ENCODE measurements at places on chromosomes 7 and 10.

- no peak for DNase-seq
Measured at GRCh38 chr10:3069876-3070275, 2.5 kb downstream of the PFKP start.

GRCh38 chr7:41579961-41580935 lies 122.6 kb downstream of the INHBA start:
- DNase-seq: no peak

DNA sequence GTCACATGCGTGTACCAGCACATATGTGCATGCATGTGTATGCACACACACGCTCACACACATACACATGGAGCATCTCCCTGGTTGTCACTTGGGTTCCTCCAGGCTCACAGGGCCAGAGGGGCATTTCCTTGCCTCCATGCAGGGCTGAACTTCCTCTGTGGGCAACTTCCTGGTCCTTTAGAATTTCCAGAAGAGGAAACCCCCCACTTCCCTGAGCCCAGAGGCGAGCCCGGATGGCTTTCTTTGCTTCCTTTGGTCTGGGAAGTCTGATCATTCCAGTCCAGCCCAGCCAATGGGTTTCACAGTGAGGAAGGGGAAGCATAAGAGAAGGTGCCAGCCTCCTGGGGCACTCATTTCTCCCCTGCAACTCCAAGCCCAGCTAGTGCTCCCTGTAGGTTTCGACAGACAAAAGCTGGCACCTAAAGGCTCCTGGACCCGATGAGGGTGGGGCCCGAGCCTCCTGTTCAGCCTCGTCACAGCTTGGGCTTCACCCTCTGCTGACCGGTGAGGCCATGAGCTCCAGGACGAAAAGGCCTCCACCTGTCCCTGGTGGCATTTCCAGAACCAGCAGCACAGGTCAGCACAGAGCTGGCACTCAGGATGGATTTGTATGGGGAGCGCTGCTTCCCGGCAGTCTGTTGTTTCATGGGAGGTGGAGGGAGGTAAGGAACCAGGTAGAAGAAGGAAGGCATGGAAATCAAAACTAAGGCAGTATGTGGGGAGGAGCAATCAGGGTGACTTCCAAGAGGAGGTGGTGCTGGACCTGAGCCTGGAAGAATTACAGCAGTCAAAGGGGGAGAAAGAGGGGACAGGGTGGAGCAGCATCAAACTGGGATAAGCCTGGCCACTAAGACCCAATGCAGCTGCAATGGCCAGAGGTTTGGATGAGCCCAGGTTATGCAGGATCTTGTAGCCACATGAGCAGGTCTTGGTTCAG lies 23.7 kb downstream of the BTBD16 start:
- DNase-seq: no peak

DNA sequence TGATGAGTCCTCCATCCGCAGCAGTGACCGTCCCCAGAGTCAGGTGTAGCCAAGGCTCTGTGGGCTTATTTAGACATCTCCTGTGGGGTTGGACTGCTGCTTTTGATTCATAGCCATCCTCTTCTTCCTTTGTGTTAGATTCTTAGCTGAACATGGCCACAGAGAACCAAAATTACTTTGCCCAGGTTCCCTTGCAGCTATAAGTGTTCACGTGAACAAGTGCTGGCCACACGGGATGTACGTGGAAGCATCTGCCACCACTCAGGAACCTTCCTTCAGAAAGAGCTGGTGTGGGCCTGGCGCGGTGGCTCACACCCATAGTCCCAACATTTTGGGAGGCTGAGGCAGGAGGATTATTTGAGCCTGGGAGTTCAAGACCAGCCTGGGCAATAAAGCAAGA lies 49.1 kb downstream of the TMEM209 start:
- DNase-seq: no peak

DNA sequence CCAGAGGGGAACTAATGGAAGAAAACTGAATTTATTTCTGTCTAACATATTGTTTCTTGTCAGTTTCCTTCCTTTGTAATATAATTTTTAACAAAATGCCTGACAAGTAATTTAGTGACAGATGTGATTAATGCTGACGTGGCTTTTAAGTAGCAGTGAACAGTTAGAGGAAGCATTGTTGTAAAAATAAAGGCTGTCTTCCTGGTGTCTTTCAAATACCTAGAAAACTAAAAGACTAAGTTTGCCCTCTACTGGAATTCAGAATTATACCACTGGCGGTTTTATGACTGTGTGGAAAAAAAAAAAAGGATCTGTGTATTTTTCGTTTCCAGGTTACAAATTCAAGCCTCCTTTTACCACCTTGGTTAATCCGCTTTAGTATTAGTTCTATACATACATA lies 217.1 kb upstream of the DPP6 start:
- no peak for DNase-seq

- DNase-seq: no peak
Measured at GRCh38 chr10:13272164-13272571, 27.7 kb downstream of the PHYH start.

DNA sequence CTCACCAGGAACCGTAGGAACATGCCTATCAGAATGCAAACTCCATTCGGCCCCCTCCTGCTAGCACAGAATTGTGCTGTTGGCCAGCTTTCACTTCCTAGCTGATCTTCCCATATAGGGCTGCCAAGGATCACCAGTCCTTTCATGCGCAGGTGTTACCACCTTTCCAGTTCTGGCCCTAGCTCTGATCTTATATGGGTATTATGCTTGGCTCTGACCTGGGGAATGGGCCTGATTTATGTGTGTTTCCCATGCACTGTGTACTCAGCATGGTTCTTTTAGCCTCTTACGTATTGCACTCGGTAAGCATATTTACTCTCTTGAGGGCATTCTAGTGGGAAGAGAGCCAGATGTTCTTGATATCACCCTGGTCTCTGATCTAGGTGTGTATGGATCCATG lies 11.1 kb downstream of the SLC35G1 start:
- DNase-seq: no peak

DNA sequence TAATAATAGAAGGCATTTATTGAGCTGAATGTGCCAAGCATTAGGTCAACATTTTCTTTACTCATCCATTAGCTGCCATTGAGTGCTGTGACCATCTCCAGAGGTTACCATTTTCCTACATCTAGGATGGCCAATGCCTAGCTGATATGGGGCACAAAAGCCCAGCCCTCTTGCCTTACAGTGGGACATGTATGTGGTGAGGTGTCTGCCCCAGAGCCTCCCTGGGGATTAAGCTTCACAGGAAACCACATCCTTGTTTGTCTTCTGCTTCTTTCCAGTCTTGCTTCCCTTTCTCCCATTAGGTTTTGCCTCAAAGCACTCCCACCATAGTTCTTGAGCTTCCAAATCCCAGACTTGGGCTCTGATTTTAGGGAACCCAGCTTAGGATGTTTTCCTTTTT lies 258.7 kb downstream of the SORCS3 start:
- DNase-seq: no peak

- no peak for DNase-seq
Measured at GRCh38 chr7:94618126-94618525, 37.8 kb downstream of the SGCE start.

GRCh38 chr10:103789771-103790201 lies 65.6 kb downstream of the SH3PXD2A start:
- no peak for DNase-seq

DNA sequence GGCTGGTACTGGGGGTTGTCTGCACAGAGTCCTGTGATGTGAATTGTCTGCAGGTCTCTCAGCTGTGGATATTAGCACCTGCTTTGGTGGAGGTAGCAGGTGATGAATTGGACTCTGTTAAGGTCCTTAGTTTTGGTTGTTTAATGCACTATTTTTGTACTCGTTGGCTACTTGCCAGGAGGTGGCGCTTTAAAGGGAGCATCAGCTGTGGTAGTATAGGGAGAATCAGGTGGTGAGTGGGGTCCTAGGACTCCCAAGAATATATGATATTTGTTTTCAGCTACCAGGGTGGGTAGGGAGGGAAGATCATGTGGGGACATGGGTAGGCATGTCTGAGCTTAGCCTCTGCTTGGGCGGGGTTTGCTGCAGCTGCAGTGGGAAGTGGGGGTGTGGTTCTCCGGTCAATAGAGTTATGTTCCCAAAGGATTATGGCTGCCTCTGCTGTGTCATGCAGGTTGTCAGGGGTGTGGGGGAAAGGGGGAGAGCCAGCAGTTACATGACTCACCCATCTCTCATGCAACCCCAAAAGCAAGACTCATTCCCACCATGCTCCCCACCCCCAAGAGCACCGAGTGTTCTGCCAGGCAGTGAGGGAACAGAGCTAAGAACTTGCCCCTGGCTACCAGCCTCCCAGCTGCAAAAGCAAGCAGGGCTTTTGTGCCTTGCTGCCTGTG lies 53.7 kb upstream of the ZNF273 start:
- DNase-seq: no peak

DNA sequence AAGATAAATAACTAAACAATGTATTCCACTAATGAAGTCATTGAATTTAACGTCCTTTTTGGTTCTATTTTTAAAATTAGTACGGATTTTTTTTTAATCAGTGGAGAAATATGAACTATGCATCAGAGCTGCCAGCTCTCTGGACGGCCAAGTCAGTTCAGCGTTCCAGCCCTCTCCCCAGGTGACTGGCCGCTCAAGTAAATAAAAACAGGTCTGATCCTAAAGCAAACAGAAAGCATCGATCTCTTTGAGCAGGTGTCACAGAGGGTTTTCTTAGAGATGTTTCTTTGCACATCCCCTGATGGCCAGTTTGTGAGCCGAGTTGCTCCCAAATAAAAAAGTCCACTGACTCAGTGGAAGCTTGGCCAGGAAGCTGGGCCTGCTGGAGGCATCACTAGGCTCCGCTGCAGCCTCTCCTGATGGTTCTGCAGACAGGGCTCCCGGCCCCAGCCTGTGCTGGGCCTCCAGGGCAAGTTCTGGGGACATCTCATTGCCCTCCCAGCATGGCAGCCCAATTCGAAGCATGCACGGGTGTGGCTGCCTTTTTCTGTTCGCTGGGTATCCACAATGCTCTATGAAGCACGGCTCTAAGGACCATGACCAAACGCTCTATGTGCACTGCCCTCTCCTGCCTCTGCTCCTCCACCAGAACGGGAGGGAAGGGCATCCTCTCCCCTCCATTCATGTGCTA lies 74.7 kb upstream of the PPP2R2D start:
- DNase-seq: no peak

DNA sequence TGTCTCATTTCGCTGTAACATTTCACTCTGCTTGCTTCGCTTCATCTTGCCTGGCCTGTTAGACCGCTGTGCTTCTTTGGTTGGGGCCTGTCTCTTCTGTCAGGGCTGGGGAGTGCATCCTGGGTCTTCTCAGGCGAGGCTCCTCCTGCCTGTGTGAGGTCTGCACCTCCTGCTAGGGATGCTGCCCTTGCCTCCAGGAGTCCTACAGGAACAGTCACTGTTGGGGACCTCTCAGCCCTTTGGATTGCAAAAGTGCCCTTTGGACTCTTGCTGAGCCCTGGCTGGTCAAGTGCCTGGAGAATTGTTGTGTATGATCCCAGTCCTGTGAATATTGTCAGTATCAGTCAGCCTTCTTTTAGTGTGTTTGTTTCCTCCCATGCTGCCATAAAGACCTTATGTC lies 84.1 kb downstream of the MDFIC start:
- DNase-seq: no peak

DNA sequence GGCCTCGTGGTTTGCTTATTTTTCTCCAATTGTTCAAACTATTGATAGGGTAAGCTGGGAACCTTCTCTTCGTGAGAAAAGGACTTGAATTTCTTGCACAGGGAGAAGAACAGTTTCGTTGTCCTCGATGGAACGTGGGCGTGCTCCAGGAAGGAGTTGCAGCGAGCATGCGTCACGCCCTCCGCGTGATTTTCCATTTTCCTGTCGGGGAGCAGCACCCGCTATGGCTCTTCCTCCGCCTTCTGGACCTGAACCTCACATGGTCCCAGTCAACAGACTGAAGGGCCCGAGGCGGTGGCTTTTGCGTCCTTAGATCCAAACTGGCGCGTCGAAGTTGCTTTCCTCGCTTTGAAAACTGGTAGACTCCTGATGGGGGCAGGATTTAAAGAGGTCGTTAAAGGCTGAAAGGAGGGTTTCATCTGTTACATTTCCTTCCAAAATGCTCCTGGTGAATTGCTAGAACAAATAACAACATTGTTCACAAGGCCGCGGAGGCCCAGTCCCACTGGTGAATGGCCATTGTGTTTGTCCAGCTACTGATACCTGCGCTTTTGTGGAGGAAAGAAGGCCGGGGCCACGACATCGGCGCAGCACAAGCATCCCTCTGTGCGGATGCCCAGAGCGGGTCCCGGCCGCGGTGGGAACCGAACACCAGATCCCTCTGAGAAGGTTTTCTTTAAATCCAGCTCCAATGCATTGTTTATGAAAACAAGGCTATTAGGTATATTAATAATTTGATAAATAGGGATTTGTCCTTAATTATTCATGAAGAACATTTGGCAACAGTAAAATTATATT lies 75.9 kb downstream of the EBF3 start:
- DNase-seq: no peak

DNA sequence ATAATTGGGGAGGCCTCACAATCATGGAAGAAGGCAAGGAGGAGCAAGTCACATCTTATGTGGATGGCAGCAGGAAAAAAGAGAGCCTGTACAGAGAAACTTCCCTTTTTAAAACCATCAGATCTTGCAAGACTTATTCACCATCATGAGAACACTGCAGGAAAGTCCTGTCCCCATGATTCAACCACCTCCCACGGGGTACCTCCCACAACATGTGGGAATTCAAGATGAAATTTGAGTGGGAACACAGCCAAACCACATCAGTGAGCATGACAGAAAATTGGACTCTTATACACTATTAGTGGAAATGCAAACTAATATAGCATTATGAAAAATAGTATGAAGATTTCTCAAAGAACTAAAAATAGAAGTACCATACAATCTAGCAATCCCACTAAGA lies 271.2 kb downstream of the MAGI2 start:
- DNase-seq: no peak
